ENCODE measurements at places on chromosomes 2 and 18.

DNA sequence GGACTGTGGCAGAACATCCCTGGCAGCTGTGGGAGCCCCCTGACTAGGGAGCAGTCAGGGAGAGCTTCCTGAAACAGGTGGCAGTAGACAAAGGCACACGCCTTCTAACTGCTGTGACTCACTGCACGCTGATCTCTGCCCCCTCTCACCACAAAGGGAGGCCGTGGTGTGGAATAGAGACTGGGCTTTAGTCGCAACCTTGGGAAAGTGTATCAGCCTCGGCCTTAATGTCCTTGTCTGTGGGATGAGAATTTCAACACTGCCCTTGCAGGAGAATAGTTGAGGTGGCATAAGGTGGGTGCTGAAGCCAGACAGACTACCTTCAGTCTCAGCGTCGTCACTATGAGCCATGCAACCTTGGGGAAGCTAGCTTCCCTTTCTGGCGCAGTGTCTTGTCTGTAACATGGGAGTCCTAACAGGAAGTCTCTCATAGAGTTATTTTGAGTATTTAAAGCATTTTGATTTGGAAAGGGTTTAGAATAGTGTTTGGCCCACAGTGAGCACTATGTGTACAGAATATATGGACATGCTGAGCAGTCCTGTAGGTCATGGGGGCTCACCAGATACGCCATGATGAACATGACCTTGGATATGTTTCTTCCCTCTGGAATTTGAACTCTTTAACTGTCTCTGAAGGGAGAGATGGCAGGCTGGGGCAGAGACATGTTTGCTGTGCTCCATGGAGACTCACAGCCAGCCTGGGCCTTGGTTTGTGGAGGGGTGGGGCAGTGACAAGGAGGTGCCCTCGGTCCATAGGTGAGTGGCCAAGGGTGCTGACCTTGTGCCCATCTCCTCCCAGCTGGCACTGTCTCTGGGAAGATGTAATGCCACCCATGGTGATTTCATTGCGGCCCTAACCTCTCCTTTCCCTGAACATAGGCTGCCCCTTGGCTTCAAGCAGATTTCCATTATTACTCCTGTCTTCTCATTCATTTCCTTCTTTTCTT lies 29.5 kb upstream of the SMAD7 start:
- peak; percentile 12 for DNase-seq

DNA sequence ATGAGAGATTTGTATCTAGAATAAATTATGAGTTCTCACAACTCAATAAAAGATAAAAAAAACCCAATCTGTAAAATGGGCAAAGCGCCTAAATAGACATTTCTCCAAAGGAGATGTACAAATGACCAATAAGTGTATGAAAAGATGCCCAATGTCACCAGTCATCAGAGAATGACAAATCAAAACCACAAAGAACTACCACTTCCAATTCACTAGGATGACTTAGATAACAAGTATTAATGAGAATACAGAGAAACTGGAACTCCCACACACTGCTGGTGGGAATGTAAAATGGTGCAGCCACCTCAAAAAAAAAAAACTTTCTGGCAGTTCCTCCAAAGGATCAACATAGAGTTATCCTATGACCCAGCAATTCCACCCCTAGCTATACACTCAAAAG lies 17.4 kb upstream of the COL6A3 start:
- no peak for DNase-seq

DNA sequence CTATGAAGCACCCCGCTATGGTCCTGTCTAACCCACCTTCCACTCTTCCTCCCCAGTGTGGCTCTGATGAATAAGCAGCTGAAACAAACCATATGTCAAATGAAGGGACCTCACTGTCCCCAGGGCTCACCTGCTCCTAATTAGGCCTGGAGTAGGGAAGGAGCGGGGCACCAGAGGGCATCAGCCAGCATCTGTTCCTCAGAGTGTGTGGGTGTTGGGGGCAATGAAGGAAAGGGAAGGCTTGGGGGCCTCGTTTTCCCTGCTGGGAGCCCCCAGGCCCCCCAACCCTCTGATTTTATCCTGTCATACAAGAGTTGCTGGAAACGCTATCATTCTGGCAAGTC lies 274.7 kb downstream of the HAUS1 start:
- no peak for DNase-seq

DNA sequence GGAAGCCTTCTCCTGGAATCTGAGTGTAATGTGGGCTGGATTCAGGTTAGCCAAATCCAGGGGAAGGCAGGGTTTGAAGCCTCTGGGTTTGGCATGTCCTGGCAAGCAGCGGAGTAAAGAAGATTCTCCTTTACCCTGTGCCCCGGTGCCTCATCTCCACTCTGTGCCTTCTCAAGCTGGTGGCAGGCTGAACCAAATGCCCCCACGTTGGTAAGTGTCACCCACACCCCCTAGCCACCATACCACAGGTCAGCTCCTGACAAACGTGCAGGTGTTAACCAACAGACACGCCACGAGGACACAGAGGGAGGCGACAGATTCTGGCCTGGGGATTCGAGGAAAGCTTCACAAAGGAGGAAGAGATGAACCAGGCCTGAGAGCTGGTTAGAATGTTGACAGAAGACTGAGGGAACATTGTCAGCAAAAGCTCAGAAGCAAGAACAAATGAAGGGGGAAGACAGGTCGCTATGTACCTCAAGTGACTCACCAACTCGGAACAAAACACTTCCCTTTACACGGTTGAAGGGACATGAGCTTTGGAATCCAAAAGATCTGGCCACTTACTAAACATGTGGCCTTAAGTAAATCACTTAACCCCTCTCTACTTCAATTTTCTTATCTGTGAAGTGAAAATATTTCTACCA lies 85.2 kb upstream of the LCLAT1 start:
- no peak for DNase-seq

- no peak for DNase-seq
These were observed 23.1 kb upstream of the ALKAL2 start for GRCh38 chr2:310994-311393.

- DNase-seq = no peak
These were observed 98.1 kb upstream of the RGPD4 start for GRCh38 chr2:107728586-107728985.

GRCh38 chr2:30421026-30421603 lies 25.9 kb upstream of the LCLAT1 start:
- DNase-seq = peak; percentile 52

DNA sequence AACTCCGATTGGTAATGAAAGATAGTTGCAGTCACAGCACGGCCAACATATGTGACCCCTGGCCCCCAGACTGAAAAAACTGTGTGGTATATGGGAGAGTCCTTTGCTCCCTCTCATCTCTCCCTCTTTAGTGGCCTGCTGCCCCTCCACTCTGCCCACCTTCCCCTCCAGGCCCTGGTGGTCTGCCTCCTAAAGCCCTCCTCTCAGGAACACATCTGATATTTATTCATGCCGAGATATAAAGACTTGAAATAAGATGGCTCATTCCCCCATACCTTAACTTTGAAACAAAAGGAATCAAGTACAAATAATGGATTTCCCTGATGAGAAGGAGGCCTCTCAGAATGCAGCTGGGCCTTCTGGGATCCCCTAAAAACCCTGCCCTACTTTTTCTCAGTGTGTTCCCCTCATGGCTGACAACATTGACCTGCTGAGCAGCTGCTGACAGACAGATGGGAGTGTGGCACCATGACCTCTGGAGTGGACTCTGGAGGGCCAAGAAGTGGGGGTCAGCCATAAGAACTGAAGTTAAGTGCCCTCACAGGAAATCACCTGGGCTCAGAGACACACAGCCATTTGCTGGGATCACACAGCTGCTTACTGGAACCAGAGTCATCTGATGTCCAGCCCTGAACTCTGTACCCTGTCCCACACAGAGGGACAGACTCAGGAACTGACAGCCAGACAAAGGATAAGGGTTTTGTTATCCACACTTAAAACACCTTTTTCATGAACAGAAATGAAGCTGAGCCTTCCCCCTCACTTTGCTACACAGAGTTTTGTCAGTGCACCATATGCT lies 39.8 kb upstream of the ST8SIA3 start:
- DNase-seq = no peak

- peak; percentile 44 for DNase-seq
These were observed 1.2 kb downstream of the THAP4 start for GRCh38 chr2:241635756-241636155.

DNA sequence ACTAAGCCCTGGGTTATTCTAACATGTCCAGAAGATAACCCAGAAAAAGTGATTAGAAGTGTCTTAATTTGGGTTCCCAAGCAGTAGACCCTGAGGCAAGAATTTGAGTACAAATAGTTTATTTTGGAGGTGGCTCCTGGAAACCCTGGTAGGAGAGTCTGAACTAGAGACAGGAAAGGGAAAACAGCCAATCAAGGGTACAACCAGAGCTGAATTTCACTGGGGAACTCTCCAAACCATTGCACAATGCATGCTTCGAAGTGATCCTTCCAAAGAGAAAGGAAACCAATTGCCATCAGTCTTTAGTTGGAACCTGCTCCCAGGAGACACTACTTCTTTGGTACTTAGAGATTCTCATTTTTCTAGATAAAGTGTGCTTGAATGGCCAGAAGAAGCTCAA lies 361.5 kb downstream of the MBD2 start:
- DNase-seq = no peak

- peak; percentile 1 for DNase-seq
These were observed 363.6 kb downstream of the CTNNA2 start for GRCh38 chr2:79876430-79876829.

All from erythroblast (primary cell).